ENCODE measurements at places on chromosomes 5 and 9. TPM values are rescaled to one million over a fixed set of nuclear protein-coding genes. Genes with fewer than 3 reads are reported as not detected.

The FBN2 gene
- total RNA-seq: 2.7 TPM

DNA sequence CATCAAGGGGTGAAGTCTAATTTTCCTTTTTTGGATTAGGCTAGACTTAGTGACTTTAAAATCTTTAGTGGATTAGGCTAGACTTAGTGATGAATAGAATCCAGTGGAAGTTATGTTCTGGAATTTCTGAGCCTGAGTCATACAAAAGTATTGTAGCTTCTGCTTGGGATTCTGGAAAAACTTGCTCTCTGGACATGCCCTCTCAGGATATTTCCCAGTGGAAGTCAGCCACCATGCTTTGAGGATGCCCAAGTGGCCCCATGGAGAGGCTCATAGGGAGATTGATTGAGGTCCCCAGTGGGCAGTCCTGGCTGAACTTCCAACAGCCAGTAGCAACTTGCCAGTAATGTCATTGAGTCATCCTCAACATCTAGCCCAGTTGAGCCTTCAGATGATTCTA is 112.4 kb upstream of the PRLR start:
- no peak for DNase-seq

DNA sequence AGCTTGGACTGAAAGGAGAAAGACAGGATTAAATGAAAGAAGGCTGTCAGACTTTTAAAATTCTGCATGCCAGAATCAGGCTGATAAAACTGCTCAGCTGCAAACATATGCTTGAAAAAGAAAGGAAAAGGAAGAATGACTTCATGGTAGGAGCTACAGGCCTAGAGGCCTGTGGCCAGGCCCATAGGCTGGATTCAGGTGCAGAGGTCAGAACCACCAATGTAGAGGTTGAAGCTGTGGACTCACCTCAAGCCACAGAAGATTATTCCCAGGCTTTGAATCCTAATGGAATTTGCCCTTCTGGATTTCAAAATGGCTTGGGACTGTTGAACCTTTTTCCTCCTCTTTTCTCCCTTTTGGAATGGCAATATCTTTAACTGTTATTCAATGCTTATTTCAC is 47.7 kb downstream of the TMEM38B start:
- DNase-seq: no peak

DNA sequence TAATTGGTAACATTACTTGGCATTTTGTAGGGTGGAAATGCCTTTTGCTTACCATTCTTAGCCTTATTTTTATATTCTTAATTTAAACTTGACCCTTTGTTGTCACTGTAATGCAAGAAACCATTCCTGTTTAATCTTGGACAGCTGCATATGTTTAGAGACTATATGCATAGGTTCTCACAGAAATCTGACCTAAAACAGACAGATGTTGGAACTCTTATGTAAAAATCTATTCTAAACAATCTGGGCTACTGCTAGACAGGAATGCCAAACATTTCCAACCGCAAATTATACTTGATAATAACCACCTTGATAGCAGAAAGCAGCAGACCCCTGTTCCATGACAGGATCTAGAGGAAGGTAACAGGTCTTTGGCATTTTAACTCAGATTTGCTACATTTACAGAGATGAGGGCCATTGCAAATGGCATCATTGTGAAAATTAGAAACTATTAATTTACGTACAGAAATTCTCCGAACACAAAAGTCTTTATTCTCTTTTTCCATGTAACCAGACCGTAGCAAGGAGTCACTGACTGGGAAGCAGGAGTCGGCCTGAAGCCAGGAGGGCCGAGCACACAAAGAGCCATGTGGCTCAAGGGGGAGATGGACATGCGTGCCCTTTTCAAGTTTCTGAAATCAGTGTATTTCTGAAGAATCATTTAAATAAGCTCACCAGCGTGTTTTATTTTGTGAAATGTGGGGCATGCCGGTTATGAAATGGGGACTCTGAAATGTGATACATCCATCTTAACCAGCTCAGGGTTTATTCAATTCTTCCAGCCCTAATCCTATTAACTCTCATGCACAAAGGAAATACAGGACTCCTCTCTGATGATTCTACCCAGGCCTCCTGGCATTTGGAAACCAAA is 139.3 kb downstream of the AOPEP start:
- DNase-seq: no peak

Data from left lung (tissue), 14 donors.